ENCODE measurements at places on chromosomes 16 and 17.

DNA sequence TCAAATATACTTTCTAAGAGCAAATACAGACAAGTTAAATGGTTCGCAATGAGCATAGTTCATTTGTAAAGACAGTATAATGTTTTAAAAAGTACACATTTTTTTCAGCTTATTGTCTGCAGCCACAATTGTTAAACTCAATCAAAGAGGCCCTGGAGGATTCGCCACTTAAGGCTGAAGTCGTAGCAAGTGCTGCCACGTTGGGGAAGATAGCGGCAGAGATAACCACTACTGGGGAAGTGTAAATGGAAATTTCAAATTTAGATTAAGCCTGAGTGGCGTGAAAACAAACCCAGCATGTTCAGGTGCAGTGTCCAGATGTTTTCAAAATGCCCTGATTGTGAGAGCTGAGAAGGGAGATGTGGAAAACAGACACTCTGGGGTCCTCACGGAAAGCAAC is 8.4 kb downstream of the PMP22 start:
- no peak for DNase-seq

DNA sequence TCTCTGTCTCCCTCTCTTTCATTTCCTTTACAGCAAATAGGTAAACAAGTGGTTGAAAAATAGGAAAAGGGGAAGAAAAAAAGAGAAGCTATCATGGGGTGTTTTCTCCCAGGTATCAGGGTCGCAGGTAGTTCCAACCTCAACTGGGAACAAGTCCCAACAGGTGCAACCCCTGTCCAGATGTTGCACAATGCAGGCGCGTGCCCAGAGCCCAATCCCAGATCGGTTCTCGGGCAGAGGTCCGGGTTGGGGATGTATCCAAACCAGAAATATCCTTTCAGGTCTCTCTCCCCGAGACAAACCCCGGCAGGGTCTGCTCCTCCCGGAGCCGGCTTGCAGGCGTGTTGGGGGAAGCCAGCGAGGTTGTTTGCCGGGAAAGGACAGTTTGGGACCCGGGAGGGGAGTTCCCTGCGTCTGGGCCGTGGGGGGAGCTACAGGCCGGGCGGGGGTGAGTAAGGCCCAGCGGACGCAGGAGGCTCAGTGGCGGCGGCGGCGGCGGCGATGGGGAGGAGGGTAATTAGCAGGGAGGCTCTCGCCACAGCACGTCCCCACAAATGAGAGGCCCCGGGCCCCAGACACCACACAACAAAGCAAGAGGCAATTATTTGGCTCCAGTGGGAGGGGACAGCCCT is 21.2 kb upstream of the SP6 start:
- DNase-seq, result no peak

- DNase-seq, result no peak
These were observed 147.2 kb downstream of the SPECC1 start for GRCh38 chr17:20156196-20157000.

DNA sequence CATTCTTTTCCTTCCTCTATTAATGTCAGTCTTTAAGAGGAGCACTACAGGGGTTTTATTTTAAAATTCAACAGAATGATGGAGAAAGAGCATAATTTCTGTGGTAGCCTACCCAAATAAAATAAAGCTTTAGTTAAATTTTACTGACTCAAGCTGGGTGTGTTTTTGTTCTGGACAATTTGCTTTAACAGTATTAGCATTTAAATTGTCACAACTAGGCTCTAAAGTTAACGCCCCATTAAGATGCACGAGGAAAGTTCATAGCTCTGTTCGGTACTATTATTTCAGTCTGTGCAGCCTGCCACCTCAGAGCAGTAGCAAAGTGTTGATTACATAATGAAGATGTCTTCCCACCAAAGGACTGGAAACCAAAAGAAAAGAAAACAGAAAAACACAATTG is 52.0 kb downstream of the CDK12 start:
- DNase-seq, result no peak

DNA sequence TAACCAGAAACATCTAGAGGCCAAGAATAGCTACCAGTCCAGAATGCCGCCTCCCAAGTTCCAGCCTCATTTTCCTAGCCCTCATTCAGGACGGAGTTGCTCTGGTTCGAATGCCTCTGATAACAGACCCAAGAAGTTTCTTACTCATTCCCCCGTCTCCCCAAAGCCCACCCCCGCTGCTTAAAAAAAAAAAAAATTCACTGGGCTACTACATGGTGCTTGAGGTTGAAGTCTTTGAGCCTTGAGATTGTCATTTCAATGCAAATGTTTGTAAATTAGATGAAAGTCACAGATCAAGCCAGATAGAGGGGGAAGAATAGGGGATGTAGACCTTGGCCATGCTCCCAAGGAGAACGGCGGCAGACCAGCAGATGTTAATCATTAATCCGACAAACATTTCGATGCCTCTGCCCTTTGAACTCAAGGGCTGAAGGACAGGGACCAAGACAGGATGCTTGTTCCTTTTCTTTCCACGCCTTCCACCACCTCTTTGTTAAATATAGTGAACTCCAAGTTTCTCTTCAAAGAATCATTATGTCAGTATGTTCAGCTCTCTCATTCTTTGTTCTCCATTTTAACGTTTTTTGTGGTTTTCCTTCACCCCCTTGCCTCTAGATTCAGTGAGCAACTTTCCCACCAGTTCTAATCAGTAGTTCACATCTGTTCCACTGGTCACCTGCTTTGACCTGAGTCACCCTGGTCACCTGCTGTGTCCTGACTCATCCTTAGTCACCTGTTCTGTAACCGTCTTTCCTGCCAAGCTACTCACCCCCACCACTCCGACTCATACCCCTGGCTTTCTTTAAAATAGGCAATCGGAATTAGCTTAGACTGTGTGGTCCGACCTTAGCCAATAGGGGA is 190.3 kb downstream of the CPPED1 start:
- DNase-seq, result no peak

DNA sequence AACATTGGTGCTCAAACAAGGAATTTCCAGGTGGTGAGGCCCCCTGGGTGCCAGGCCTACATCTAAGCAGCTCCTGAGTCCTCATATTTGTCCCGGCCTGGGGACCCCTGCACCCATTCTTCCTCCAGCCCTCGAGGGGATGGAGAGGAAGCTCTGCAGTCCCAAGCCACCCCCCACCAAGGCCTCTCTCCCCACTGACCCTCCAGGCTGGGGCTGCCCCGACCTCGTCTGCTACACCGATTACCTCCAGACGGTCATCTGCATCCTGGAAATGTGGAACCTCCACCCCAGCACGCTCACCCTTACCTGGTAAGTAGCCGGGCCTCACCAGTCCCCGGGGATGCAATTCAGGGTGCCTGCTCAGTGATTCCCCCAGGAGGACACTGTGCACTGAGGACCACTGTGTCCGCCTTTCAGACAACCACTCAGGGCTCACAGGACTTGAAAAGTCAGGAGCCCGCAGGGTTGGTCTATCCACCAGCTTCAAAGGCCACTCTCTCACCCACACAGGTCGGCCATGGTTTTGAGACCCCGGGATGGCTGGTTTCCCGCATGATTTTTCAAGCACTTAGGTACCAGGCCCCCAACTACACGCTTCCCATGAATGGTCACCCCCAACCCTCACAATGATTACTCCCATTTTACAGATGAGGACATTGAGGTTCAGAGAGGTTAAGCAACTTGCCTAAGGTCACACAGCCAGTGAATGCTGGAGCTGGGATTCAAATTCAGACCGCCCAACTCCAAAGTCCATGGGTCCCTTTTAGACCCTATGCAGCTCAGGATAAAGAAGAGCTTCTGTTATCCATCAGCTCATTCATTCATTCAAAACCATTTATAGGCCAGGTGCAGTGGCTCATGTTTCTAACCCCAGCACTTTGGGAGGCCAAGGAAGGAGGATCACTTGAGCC is 32.4 kb downstream of the IL21R start:
- no peak for DNase-seq

GRCh38 chr17:21105064-21105894 is 21.5 kb upstream of the DHRS7B start:
- no peak for DNase-seq

- no peak for DNase-seq
These were observed 549.2 kb downstream of the MAF start for GRCh38 chr16:79051313-79051712.

DNA sequence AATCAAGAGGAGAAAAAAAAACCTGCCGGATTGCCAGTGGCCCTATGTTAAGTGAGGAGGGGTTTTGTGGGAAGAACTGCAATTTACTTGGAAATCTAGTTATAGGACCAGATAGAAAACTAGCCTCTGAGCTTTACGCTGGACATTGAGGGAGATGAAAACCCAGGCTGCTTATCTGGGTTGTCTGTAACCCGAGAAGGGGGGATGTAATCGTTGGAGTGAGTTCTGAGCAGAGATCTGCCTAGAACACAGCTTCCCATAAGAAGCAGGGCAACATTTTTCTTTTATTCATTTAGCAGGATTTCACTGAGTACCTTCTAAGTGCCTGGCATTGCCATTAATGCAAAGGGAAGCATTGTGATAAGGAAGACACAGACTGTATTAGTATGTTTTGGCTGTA is 70.6 kb downstream of the KATNIP start:
- DNase-seq, result no peak

GRCh38 chr16:14375132-14375491 is 254.9 kb downstream of the PARN start:
- DNase-seq, result no peak

DNA sequence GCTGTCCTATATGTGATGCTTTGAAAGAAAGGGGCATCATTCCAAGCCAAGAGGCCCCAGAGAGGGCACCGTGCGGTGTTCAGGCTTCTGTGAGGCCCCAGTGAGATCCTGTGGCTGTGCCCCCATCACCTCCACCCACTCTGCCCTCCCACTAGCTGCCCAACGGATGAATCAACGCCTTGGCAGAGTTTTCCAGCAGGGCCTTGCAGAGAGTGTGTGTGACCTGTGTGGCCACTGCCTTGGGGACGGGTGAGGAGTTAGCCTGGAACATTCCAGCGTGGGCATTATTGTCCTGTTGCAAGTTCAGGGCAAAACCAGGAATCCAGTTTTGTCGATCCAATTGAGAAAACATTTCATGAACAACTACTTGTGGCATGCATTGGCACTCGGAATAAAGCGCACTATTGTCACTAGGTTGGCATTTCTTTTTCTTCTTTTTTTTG is 53.7 kb downstream of the SF3B3 start:
- DNase-seq, result no peak

GRCh38 chr16:29644338-29644857 is 18.6 kb upstream of the SPN start:
- DNase-seq, result no peak

GRCh38 chr17:3032258-3033247 is 30.9 kb downstream of the OR1D5 start:
- DNase-seq, result no peak

- DNase-seq, result no peak
These were observed 16.9 kb downstream of the CLEC16A start for GRCh38 chr16:10961231-10961630.

GRCh38 chr16:83159049-83159448 is 532.3 kb downstream of the CDH13 start:
- DNase-seq, result no peak

DNA sequence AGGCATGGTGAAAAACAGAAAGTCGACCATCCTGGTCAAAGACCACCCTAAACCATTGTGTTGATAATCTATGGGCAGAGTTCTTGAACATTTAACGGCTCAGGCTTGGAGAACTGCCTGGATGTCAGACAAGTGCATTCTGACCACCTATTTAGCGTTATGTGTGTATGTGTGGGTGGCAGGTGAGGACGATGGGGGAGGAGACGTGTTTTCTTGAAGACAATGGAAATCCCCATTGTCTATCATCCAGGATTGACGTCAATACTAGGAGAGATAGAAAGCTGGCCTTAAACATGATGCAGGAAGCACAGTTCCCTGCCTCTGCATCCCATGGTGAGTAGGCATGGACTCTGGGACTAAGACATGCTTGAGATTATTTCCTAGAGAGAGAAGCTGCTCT is 157.4 kb upstream of the MAF start:
- DNase-seq, result no peak

GRCh38 chr16:35298460-35299243 is 1839.2 kb downstream of the TP53TG3F start:
- DNase-seq, result no peak

DNA sequence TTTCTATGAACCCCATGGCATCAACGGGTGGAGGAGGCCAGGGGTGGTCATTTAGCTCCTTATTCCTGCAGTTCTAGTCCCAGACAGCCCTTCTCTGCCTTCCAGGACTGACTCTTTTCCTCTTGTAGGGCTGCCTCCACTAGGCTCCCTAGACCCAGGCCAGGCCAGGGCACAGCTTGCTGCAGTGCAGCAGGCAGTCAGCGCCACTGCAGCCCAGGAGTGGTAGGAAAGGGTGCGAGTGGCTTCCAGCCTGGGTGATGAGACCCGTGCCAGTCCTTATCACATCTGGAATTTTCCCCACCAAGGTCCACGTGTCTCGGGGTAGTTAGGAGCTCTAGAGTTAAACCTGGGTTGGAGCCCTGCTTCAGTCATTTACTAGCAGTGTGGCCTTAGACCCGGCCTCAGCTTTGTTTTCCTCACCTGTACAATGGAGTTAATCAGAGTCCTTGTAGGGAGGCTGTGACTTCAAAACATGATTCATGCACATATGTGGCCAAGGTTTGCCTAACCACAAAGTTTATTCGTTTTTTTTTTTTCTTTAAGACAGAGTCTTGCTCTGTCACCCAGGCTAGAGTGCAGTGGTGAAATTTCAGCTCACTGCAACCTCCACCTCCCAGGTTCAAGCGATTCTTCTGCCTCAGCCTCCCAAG is 4.7 kb downstream of the SLC5A11 start:
- no peak for DNase-seq

DNA sequence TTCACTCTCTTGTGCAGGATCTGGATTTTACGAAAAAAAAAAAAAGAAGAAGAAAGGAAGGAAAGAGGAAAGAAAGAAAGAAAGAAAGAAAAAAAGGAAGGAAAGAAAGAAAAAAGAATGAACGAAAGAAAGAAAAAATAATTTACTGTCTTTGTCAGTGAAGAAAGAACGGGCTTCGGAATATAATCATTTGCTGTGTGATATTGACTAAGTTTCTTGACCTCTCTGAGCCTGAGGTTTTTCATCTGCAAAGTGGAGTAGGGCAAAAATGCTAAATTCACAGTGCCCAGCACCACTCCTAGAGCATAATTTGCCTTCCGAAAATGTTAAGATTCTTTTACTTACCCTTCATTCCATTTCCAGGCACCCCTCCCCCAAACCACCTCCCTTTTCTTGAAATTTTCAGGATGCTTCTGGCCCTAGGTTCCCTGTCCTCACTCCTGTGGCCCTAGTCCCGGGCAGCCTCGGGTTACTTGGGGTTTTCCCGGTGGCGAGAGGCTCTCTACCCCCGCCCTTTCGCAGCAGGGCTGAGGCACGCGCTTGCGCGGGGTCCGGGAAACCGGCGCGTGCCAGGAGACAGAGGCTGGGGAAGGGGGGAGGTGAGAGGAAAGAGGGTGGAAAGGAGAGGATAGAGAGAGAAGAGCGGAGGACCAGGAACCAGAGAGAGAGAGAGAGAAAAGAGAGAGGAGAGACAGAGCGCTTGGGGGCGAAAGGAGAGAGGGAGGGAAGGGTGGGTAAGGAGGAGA is at the start of gene CNTNAP1:
CNTNAP1 (plus strand) TSS at position 556 of the 746 bp plus-strand sequence. CDS start 299 bp downstream, outside the sequence.
- no peak for DNase-seq

- no peak for DNase-seq
These were observed 525 bp downstream of the CD2BP2 start for GRCh38 chr16:30354423-30355143.

GRCh38 chr17:6241996-6242395 is 171.8 kb downstream of the WSCD1 start:
- no peak for DNase-seq
